ENCODE measurements at places on chromosomes 2 and 18.

DNA sequence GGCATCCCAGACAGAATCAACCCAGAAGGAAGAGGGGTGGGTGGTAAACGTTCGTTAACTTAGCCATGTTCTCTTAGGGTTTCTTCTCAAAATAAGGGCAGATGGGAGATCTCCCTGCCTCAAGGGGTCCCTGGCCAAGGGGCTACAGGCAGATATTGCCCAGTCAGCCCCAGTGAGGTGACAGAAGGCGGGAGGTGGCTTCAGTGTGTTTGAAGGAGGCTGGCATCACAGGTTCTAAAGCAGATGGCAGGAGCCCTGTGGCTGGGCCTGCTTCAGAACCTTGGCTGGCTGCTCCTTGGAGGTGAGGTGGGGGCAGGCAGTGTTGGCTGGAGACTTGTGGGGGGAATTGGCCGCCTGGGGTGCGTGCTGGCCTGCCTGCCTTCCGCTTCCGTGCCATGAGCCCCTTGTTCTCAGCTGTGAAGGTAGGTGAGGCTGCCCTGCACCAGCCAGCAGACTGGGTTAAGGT lies 23.5 kb downstream of the HPCAL1 start:
- no peak for DNase-seq

GRCh38 chr18:9700261-9700796 lies 7.8 kb upstream of the RAB31 start:
- DNase-seq, result no peak

DNA sequence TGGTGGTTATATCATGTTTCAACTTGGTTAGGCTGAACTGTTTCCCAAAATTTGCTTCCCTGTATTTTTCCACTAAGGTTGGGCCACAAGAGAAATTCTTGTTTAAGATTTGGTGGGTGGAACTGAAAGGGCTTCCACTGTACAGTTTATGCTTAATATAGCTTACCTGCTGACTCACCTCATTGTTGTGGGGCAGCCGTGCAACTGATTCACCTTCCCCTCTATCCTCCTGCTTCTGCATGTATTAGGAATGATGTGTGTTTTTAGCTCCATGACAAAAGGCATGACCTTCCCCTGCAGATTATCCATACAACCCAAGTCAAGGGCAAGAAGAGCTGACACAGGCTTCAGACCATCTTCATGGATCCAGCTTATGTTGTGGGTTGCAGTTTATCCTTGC lies 98.4 kb upstream of the GULP1 start:
- DNase-seq, result no peak

DNA sequence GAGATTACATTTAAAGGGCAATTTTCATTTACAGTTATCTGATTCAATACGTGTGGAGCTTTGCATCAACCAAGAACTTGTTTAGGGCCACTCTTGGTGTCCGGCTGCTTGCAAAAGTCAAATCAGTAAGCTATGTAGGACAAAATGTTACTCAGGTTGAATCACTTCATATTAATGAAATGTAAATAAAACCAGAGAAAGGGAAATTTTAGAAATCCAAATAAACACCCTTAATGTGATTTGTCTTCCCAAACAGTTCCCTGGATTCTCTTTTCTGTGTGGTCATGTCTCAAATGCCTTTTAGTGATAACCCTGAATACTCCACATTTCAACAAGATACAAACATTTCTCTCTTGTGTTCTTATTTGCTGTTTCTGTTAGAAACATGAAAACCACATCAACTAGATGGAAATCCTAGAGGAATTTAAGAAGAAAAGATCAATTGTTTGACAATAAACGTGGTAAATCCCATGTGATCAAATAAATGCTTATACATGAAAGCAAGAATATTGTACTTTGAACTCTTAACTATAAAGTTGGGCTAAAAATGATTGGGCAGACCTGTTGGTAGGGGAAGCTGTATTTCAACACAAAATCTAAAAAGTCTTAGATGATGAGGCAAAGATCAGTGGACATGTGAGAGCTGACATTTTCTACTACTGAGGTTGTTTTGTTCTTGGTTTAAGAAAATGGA lies 101.3 kb downstream of the CDC42EP3 start:
- DNase-seq, result no peak

- no peak for DNase-seq
These were observed 21.0 kb upstream of the SEMA4C start for GRCh38 chr2:96890726-96891385.

DNA sequence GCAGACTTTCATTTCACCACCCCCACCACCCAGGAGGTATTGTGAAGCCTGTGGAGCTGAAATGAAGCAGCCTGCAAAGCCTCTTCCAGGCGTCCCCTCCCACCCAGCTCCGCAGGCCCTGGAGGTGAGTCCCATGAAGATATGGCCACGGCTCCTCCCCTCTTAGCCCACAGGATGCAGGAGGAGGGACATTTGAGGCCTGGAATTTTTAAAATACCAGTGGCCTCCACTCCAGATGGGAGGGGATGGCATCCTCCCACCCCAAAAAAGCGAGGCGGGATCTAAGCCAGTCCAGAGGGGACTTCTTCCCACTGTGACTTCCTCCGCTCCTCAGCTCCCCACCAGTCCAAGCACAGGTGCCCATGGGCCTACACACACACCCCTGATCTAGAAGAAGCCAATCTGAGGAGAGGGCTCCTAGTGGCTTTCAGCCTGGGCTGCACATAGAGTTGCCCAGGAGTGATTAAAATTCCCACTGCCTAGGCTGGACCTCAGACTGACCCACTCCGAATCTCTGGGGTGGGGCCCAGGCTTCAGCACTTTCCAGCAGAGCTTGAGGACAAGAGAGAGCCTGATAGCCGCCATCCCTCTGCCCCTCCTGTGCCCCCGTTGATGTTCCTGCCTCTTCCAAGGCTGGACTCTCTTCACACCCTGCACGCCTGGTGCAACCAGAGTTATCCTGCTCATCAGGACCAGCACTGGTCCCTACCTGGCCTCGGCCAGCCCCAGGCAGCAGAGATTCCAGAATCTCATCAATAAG lies 206.9 kb downstream of the TNS1 start:
- no peak for DNase-seq

DNA sequence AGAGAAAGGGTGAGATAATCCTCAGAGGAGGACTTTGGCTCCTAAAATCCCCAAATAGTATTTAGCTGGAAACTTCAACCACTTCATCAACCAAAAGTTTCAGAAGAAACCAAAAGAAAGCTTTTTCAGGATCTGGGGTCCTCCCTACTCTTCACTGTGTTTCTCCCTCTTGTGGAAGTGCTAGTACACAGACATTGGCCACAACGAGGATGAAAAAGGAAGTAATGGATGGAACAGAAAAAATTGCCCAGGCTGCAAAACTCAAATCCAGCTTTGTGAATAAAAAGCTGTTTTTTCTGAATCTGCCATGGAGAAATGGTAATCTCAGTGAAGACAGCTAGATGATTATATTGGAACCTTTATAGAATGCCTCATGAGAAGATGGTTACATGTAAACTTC lies 4.0 kb downstream of the PID1 start:
- DNase-seq, result no peak

- DNase-seq, result no peak
These were observed 259.0 kb upstream of the ERBB4 start for GRCh38 chr2:212797484-212798205.

DNA sequence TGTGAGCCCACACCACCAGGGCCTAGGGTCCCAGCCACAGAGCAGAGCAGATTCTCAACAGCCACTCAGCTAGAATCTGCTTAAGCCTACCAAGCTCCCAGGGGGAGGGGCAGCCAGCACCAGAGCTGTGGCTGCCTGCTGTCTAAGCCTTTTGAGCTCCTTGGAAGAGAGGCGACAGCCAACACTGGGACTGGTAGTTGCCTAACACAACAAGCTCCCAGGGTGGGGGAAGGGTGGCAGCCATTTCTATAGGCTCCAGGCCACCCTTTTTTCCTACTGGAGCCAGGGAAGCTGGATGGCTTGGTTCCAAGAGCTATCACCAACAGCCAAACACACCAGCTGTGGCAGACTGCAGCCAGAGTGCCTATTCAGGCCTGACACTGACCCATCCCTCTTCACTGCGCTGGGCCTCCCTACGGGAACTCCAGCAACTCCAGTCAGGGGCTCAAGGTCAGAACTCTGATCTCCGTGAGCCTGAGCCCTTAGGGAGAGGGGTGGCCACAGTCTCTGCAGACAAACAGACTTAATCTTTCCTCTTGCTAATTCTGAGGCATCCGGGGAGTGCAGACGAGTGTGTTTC lies 1824.3 kb upstream of the CELF4 start:
- no peak for DNase-seq

- DNase-seq, result no peak
These were observed 14.7 kb downstream of the CROCC2 start for GRCh38 chr2:240920783-240921231.

- DNase-seq, result no peak
These were observed 57.4 kb downstream of the KCNG3 start for GRCh38 chr2:42436370-42436769.

GRCh38 chr2:14716319-14716718 lies 83.8 kb downstream of the LRATD1 start:
- DNase-seq, result no peak

DNA sequence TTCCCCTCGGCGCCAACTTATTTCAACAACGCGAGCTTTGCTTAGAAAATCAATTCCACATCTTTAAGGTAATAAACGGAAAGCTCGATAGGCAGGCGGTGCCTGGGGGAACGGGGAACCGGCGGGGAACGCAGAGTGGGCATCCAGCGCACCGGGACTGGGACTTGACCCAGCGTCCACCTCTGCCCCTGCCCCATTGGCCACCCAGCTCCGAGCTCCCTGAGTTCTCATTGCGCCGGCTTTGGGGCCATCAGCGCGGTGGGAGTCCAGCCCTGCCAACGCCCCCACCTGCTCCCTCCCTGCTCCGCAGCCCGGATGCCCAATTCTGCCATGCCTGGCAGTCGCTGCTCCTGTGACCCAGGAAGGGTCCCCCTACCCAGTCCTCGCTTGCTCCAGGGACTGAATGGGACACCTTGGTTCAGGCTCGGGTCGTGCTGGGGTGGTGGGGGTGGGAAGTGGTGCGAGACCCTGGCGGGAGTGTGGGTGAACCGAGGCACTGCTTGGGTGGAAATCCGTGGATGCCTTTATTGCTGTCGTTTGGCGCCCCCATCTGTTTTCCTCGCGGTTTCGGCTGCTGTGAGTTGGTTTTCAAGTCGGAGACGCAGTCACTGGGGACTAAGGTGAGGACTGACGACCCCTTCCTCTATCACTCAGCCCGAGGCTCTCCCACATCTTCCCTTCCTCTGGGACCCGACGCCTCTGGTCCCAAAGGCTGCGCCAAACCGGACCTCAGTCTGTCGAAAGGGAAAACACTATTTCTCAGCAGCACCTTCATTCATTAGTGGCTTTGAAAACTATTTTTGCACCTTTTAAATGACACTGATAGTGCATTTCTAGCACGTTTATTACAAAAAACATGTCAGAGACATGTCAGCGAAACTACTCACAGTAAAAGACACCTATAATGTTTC lies 2.4 kb upstream of the EVX2 start:
- DNase-seq, result no peak

DNA sequence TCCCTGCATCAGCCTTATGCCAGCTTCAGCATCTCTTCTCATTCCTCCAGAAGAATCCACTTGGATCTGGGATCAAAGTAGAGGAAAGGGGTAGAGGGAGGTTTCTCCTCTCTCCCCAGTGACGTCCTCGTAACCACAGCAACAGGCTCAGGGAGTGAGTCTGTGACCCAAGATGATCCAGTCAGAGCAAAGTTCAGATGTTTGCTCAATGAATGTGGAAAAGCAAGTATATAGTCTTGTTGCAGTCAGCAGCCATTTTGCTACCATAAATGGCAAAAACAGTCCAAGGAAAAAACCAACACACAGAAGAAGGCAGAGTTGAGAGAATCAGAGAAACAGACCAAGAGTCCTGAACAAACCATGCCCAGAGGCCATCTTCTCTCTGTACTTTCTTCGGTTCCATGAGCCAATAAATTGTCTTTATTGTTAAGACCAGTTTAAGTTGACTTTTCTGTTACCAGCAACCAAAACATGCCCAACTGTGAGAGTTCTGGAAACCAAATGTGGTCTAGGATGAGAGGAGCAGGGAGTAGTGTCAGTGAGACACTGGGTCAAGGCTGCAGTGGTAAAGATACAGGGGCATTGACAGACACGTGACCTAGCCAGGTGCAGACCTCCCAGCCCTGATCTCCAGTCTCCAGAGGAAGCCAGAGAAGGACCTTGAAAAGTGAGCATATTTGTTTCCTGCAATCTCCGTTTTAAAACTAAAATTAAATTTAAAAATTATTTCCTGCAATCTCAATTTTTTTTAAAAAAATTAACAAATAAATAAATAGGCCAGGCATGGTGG lies 3.2 kb upstream of the CXCR1 start:
- DNase-seq, result no peak

GRCh38 chr2:44351088-44351487 lies 10.2 kb downstream of the PREPL start:
- DNase-seq, result no peak

- no peak for DNase-seq
These were observed 221.4 kb downstream of the EXOC6B start for GRCh38 chr2:72604468-72604867.

DNA sequence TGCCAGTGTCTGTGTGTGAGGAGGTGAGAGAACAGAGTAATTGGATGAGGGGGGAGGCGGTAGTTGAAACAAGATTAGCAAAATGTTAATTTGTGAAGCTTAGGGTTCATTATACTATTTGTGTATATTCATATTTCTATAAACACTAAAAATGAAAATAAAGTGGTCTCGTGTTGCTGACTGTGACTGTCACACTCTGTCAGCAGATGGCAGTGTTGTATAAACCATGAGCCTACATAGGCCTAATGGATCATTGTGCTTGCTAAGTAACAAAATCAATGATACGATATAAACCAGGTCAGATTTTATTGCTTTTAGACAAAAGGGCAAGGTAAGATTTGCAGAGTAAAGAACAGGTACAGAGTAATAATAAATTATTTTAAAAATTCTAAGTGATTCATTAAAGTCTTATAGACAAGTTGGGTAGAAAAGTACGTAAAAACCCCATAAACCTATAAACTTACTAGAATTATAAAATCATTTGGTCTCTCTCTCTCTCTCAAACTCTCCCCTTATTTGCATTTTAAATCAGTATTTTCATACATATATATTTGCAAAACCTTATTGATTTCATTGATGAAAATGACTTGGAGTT lies 182.7 kb downstream of the RPIA start:
- no peak for DNase-seq

DNA sequence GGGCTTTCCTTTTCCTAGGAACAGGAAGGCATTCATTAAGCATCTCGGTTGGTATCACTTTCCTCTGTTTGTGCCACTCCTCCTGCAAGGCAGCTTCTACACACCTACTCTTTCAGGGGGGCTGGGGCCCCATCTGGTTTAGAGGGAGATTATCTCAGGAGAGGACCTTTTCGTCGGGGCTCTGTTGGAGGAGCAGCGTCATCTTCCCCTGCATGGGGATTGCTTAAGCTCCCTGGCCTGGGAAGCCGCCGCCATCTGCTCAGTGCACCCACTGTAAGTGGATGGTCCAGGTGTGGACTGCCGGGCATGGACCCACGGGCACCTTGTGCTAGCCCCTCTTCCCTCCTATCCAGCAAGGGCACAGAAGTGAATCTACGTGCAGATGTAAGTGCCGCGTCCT lies 355.3 kb upstream of the SMIM21 start:
- DNase-seq, result no peak

GRCh38 chr2:170047331-170048065 lies 130.4 kb upstream of the MYO3B start:
- no peak for DNase-seq
